Coronary artery (tissue), 2 donors: ENCODE measurements at places on chromosomes 7 and 10.

- no peak for DNase-seq
Observed at GRCh38 chr10:117720931-117721835, 178.6 kb downstream of the EMX2 start.

- peak; percentile 63 for DNase-seq
Observed at GRCh38 chr10:49612513-49613164, 1.2 kb upstream of the CHAT start.

DNA sequence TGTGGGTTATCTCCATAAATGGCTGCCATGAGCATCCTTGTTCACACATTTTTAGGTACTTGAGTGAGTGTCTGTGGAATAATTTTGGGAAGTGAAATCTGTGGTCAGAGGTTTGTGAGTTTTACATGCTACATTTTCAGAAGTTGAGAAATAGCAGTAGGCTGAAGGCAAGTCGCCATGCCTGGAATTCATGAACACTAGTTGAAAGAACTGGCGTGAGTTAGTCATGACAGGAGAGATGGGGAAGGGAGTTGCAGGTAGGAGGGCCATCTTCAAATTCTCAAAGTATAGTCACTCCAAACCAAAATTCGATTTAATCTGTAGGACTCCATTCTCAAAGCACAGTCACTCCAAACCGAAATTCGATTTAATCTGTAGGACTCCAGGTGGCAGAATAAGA is 89.6 kb downstream of the EGFR start:
- DNase-seq, result no peak

DNA sequence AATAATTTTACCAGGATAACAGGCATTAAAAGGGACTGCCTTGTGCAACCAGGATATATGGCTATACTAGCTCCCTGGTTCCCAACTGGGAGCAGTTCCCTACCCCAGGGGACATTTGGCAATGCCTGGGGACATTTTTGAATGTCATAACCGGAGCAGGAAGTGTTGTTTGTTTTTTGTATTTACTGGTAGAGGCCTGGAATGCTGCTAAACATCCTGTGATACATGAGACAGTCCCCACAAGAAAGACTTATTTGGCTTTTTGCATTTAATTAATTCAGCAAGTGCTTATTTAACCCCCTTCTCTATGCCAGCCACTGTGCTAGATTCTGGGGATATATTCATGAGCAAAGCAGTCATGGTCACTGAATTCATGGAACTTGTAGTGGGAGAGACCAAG is 181.2 kb downstream of the BBS9 start:
- no peak for DNase-seq

GRCh38 chr10:60009276-60009675 is 102.9 kb upstream of the CCDC6 start:
- DNase-seq, result no peak

- no peak for DNase-seq
Observed at GRCh38 chr10:18278181-18278580, 138.0 kb downstream of the CACNB2 start.

DNA sequence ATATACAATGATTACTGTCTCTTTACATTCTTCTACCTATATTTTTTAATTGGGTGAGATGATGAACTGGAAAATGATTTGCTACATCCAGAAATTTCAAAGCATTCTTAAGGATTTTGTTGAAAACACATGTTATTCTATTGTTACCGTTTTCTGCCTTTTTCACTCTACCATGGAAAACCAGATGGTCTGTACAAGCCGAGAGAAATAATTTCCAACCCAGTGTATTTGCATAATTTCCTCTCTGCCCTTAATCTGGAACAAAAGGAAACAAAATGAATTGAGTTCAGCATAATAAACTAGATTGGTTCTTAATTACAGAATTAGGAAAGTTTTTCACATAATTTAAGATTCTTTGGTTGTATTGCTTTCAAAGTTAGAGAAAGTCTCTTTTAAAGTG is 211.2 kb downstream of the CACNB2 start:
- DNase-seq, result no peak

- no peak for DNase-seq
Observed at GRCh38 chr7:43906331-43907010, at the start of gene URGCP. Gene URGCP, minus strand, starts transcription at chr7:43906596. Its CDS starts 21 bp downstream, at chr7:43906575.

GRCh38 chr7:51702673-51703072 is 386.1 kb upstream of the COBL start:
- no peak for DNase-seq

GRCh38 chr7:75716992-75717626 is 21.6 kb downstream of the HIP1 start:
- no peak for DNase-seq
